AML-193 (cell line): ENCODE measurements at places on chromosomes 12 and 14.

- DNase-seq: no peak
These were observed 169.9 kb downstream of the DPF3 start for GRCh38 chr14:72723858-72724530.

DNA sequence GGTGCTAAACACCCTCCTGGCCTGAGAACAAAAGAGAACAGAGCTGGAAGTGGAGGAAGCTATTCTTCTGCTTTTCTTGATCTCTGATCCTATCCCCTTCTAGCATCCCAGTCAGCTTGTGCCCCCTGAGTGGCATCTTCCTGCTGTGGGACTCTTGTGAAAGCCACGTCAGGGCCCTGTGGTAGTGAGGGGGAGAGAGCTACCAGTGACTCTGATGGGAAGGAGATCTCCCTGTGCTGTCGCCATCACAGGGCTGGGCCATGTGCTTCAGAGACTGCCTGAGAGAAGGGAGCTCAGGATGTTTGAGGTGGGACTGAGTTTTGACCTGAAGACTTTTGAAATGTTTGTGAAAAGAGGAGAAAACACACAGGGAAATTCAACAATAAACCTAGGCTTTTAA is 107.6 kb upstream of the FUT8 start:
- no peak for DNase-seq

DNA sequence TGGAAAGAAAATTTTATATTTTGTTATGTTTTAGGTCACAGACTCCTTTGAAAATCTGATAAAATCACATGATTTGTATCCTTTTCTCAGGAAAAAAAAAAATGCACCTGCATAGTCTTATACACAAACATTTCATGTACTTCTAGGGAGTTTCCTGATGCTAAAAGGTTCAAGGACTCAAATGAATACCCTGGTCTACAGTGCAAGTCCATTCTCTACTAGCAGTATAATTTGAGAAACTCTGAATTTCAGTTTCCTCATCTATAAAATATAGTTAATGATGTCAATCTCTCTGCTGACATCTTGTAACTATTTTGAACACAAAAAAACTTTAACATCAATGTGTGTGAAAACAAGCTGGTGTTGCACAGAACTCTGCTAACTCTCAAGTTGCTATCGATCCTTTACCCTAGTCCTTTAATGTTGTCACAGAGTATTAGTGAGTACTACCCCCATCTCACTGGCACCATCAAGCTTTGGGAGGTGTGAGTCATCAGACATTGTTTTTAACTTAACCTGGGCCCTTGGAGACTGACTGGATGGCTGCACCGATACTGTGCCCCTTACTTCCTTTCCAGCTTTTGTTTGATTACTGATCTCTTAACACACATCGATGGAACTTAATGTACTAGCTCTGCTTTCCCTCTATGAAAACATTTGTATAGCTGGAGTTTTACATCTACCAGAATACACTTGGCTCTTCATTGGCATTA is 251.9 kb upstream of the SOX5 start:
- DNase-seq: no peak

DNA sequence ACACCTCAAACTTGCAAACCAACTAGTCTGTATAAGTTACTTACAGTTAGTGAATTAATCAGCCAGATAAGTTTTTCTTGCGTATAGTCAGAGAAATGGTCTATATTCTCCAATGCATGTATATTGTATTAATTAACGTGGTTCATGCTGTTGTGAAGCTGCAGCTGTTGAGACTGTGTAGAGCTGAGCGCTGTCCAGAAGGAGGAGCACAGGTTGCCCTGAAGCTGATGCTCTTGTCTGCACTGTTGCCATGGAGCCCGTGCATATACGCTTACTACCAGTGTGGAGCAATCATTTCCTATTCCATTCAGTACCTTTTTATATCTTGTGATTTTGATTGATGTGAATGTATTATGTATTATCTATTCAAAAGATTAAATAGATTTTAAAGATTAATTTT is 74.3 kb upstream of the ARID2 start:
- peak; percentile 71 for DNase-seq

GRCh38 chr12:14366209-14367039 is 942 bp downstream of the ATF7IP start:
- peak; percentile 62 for DNase-seq

DNA sequence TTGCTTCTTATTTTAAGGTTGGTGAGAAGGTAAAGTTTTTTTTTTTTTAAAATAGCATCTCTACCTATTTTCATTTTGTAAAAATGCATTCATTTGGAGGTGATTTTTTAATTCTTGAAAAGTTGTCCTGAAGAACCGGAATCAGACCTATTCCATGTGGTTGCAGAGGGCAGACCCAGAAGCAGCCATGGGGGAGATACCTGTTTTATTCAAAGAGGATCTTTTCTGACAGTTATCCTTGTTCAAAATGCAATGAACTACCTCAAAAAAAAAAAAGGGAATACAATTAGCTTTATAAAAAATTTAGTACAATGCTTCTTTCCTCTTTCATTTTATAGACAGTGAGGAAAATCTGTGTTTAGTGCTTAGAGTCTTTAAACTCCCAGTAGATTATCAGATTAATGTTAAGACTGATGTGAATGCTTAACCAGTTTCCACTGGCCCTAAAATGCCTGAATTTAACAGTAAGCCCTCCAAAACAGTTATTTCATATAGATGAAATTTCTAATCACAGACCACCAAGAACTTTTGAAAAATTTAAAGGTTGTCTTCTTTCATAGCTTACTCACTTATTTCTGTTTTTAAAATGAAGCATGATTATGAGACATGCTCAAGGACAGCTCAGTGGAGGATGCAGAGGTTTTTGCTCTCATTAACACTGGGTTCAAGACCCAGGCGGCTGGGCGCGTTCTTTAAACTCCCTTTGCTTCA is 8.6 kb upstream of the NEMF start:
- DNase-seq: no peak

DNA sequence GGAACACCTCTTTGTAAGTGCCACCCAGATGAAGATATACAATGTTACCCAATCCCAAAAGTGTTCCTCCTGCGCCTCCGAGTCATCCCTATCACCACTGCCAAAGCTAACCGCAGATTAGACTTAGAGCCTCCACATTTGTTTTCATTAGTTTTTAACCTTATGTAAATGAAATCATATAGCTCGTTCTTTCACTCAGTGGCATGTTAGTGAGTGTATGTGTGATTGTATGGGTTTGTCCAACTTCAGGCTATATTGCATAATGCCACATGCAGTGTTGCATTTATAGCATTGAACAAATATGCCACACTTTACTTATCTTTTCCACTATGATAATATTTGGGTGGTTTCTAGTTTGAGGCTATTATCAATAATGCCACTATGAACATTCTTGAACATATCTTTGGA is 18.0 kb downstream of the MAP1LC3B2 start:
- no peak for DNase-seq

GRCh38 chr12:87679251-87679650 is 349.9 kb downstream of the C12orf50 start:
- no peak for DNase-seq

DNA sequence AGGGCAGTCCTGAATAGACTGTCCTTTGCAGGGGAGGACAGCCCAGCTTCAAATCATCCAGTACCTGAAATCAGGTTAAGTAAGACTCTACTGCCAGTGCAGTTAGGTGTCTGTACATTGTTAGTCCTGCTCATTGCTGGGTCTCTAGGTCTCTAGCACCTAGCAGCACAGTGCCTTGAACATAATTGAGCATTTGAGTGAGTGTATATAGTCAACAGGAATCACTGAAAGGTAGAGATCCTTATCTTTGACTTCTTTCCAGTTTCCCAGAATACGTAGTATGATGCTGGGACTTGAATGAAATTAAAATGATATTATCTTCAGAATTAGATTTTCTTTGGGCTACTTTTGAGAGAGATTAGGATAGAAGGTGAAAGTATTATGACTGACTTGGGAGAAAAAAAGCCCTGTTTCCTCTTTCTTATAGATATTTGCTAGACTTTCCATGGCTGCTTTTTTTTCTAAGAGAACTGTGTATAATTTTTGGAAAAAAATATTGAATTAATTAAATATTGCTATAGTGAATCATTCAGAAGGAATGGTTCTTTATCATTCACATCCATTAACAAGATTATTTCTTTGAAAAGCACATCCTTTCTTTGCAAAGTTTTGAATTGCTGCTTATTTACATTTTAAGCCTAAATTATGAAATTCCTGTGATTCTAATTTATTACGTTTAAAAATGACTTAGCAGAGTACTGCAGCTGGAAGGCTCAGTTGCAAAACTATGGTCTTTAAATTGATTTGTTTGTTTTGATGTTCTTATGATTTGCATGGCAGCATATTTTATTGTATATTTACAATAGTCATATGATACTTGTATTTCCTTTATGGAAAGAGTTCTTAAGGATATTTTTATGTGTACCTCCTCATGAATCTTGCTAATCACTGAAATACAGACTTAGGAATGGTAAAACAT is 51.6 kb downstream of the PPP4R4 start:
- no peak for DNase-seq

DNA sequence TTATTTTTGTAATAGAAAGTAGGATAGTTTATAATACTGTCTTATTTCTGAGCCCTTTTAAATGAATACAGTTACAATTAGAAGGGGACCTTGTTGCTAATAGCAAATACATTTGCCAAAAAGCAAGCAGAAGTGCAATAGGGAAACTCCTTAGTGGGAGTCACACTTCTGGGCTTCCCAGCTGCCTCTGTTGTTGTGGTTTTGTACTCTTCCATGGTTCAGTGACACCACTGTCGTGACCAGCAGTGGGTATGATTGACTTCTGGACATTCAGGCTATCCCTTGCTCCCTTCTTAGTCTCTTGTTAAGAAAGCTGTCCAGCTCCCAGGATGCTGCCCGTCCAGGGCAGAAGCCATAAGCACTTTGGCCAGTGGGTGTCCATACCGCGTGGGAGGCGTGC is 22.6 kb downstream of the TCTN1 start:
- DNase-seq: no peak

DNA sequence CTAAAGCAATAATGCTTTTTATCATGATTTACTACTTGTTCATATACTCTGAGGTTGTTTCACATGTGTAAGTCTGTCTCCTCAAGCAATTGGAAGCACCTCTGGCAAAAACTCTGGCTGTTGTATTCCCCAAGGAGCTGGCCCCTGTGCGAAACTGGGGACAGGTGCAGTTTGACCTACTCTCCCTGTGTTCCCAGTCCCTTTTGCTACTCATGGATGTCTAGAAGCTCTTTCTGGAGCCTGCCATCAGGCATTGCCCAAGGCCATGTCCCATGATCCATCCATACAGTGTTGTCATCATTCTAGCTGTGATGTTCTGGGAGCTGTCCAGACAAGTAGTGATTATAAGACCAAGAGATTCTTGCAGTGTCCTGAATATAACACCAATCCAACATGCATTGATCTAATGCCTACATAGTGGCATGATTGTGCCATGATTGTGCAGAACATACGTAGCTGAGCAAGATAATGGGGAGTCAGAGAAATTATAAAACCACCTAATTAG is 14.9 kb downstream of the AKAP6 start:
- DNase-seq: no peak
